GM12878 (cell line): ENCODE measurements at places on chromosomes 1 and 21. TPM values are rescaled to one million over a fixed set of nuclear protein-coding genes. Genes with fewer than 3 reads are reported as not detected.

- no peak for DNase-seq
These were observed 3.8 kb downstream of the UBASH3A start for GRCh38 chr21:42407476-42407875.

DNA sequence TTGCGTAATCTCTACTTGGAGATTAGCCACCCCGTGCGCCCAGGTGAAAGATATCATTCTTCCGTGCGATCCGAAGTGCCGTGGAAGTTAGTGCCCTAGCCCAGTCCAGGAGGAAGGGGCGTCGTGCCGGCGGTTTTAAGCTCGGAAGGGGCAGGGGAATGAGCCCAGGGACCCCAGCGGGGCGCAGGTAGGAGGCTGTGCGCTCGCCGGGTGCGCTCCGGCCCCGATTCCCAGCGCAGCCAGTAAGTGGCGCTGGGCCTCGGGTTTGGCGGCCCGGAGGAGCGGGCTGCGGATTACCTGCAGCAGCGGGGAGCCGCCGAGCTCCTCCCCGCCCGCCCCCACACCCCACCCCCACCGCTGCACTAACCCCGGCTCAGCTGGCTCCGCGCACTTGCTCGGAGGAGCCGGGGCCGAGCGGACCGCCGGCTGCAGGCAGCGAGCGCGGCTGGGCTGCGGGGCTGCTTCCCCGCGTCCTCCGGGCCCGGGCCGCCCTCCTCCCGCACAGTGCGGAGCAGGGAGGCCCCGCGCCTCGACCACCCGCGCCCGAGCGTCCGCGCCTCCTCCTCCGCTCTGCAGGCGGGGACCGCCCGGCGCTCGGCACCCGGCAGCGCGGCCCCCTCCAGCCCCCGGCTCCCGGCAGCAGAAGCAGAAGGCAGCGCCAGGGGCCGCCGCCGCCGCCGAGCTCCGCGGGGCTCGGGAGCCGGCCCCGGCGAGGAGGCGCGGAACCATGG lies at the start of gene RYR2:
RYR2 (plus strand) TSS at position 390 of the 731 bp plus-strand sequence; CDS start at position 728, 338 bp downstream.
- no peak for DNase-seq

DNA sequence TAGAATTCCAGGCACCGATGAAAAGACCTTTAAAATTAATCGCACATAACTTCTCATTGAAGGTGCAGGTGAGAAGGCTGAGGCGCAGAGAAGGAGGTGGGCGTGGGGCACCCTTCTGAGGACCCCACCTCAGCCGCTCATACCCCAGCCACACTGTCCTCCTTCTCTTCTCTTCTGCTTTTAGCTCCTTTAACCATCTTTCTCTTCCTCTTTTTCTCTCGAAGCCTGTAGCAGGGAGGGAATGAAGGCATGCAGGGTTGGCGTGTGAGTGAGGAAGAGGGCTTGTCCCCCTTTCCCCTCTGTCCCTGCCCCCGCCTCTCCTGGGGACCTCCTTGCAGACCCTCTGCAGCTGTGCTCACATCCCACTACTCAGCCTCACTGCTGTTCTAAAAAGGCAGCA lies 57.8 kb upstream of the CACNA1E start:
- DNase-seq = no peak

DNA sequence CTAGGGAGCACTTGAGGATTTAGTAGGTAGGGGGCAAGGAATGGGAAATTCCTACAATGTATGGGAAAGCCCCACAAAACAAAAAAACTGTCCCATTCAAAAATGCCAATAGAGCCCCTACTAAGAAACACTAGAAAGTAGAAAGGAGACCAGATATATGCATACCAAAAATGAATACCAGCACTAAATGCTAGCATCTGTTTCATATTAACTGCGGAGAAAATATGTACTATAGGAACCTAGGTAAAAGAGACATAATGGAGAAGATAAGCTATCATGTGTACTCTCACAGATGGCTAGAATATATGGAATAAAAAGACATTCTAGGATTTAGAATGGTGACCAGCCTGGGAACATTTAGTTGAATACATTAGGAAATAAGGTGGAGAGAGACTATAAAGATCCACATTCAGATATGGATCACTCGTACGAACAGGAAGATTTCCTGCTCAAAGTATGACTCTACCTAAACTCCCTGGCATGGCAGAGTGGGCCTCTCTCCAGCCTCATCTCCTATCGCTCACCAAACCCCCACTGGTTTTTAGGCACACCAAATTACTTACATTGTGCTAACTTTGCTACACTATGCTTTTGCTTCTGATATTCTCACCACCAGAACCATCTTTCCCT lies 18.3 kb downstream of the ZNHIT6 start:
- no peak for DNase-seq

DNA sequence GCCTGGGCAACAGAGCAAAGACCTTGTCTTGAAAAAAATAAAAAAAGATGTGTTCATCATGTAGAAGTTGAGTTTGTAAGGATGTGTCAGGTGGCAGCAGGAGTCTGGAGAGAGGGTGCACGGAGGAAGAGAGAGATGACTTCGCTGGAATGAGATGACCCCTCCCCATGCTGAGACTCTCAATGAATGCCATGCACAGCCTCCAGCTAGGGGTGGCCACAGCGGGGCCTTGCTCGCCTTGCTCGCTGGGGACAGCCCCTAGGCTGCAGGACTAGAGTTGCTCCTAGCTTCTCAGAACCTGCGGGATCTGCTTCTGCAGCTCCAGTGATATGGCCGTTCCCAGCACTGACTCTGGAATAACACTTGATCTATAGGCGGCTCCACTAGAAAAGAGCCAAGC lies 6.6 kb upstream of the C2CD2 start:
- no peak for DNase-seq

DNA sequence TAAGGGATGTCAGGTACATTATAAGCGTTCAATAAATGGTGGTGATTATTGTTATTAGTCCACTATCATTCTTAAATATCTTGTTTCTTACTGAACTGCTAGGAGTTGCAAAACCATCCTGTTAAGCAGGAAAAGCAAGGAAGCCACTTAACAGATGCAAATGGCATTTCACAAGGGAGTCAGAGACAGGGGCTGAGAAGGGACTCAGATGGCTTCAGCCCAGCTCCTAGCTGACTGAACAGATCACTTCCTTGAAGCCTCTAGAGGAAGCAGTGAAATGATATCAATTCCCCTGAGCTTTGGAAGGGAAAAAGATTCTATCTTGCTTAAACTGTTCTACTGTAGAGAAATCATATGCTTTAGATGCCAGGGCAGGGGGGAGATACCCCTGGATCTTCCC lies 151.5 kb downstream of the ST6GALNAC5 start:
- no peak for DNase-seq

DNA sequence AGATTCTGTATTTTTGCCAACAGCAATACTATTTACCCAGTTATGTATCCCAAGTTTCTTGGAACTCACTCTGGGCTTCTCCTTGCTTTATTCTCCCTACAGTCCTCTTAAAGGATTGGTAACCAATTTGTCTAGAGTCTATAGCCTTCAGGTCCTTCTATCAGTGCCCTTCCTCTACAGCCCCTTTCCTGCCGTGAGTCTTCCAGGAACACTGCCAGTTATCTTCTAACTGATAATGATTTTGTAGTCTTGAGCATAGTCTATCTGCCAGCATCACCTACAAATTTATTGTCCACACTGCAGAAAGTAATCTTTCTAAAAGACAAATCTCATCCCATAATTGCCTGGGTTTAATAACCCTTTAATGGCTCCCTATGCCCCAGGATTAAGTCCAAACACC lies 8.2 kb downstream of the LRRC8B start:
- DNase-seq = no peak

DNA sequence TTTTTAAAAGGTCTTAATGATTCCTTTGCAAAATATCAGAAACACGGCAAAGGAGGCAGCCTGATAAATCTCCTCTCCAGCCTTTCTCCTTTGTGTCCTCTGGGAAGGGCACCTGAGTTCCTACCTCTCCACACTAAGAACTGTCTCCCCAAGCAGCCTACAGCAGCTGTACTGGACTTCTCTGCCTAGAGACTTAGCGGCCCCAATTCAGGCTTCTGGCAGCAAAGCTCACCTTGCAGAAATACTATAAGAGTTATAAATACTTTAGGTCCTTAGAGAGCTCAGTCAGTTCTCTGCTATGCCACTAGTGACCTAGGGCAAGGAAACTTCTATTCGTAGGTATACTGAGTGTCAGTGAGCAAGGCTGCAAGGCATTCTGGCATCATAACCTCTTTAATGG lies 33.9 kb downstream of the LRRC52 start:
- DNase-seq = no peak

- no peak for DNase-seq
These were observed 164.9 kb downstream of the RERE start for GRCh38 chr1:8652467-8653046.

The PDZK1IP1 gene
- polyA plus RNA-seq = not detected in 2 replicates

The RYR2 gene
- polyA plus RNA-seq = not detected in 2 replicates
